Bone marrow (tissue), 2 donors: ENCODE measurements at places on chromosomes 5 and 9.

GRCh38 chr5:92599217-92599810 lies 981.7 kb downstream of the NR2F1-AS1 start:
- DNase-seq = no peak

DNA sequence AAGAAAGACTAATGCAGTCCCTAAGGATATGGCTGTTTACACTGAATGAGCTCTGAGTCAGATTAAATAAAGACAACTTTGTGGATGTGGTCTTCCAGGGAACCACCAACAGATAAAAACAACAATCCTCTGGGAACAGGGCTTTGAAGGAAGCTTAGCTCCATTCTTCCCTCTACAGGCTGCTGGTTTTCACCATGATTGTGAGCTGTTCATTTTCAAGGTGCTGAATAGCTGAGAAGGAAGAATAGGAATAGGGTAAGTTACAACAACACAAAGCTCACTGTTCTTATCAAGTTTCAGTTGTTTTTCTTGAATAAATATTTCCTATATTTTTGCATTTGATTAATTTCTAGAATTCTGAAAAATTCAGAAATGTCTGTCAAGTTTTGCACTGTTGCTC lies 25.9 kb upstream of the PTAR1 start:
- no peak for DNase-seq

DNA sequence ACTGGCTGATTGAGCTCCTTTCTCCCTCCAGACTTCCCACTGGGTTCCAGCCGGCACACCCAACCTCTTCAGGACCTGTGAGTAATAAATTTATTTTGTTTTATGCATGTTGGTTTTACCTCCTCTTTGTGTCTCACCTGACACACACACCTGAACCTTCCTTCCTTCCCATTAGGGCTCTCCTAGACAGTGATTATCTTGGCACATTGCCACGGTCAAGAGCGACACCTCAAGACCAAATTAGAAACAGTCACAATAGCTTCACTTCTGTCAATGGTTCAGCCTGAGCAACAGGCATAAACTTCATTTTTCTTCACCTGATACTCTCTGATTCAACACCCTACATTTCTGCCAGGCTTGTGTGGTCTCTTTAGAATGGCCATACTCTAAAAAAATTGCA lies 296.3 kb upstream of the SMARCA2 start:
- no peak for DNase-seq

DNA sequence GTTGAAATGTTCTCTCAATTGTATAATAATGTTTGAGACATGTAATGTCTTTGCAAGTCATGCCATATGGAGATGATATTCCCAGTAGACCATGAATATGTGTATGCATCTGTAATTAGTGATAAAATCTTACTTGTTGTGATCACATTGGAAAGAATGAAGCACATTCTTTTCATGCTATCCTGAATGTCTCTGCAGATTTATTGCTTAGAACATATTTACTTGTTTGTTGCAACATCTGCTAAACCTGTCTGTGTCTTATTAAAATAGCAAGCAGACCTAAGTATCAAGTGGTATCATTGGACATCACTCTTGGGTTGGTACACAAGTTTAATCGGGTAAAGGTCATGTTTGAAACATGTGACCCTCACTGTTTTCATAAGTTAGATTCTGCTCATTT lies 265.5 kb upstream of the CD180 start:
- no peak for DNase-seq

- DNase-seq = no peak
Measured at GRCh38 chr9:113600023-113600823, 136.7 kb downstream of the RGS3 start.

DNA sequence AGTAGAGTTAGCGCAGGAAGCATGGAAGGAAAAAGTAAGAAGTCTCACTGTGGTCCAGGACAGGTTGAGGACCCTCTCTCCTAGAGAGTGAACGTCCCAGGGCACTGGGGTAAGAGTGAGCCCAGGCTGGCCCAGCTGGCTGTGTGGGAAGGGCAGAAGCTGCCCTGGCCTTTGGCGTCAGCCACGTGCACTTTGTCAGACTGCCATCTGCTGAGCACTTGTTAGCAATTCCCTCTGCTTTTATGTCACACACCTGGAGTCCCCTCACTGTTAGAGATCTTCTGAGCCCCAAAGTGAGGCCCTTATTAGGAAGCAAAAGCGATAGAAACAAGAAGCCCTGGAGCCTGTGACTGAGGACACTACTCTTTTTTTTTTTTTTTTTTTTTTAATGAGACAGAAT lies 79.1 kb downstream of the UGCG start:
- DNase-seq = no peak

- DNase-seq = no peak
Measured at GRCh38 chr5:100755435-100755834, 147.6 kb downstream of the ST8SIA4 start.

DNA sequence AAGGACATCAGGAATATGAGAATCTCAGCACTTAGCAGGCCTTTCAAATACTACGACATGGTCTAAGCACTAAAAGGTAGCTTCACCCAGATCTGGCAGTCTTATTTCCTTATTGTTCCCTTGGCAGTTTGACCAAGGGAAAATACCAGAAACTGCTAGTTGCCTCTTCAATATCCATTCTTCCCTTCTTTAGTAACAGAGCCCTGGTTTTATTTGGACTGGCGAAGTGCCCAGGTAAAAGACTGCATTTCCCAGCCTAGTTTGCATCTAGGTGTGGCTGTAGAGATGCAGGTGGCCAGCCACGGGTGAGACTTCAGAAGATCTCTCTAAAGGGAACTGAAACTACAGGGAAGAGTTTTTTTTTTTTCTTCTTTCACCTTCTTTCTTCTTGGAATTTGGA lies 21.6 kb downstream of the DMRT2 start:
- DNase-seq = no peak

GRCh38 chr5:100900142-100900795 lies 2.8 kb downstream of the ST8SIA4 start:
- peak; percentile 88 for DNase-seq

DNA sequence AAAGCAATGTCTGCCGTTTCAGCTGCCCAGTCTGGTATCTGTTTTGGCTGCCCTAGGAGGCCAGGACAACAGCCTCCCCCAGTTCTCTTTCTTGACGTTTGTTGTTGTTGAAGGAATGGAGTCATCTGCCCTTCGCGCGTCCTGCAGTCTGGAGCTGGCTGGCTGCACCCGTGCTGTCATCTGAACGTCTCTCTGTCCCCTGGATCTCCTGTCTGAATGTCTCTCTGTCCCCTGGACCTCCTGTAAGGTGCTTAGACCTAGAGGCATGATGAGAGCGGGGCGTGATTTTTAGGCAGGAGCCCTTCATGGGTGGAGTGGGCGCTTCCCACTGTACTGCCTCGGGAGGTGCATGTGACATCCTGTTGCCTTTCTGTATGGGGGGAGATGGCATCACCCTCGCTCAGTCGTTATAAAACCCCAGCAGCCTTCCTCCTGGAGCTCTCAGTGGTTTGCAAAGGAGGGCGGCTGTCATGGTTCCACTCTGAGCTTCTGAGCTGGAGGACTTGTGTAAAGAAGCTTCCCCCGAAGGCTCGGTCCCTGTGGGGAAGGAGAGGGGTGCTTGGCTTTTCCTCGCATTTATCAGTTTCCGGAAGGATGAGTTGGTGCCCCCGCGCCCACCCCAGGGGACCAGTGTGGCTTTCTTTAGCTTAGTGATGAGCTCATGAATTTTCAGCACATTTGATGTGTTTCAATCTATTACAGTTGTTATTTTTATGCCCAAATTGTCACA lies 49.8 kb upstream of the OLFM1 start:
- no peak for DNase-seq

GRCh38 chr9:105757496-105758251 lies 63.3 kb downstream of the TMEM38B start:
- no peak for DNase-seq

GRCh38 chr5:154756868-154757813 lies 2.0 kb downstream of the LARP1 start:
- DNase-seq = peak; percentile 6

- DNase-seq = no peak
Measured at GRCh38 chr5:175706499-175706898, 48.6 kb downstream of the HRH2 start.

DNA sequence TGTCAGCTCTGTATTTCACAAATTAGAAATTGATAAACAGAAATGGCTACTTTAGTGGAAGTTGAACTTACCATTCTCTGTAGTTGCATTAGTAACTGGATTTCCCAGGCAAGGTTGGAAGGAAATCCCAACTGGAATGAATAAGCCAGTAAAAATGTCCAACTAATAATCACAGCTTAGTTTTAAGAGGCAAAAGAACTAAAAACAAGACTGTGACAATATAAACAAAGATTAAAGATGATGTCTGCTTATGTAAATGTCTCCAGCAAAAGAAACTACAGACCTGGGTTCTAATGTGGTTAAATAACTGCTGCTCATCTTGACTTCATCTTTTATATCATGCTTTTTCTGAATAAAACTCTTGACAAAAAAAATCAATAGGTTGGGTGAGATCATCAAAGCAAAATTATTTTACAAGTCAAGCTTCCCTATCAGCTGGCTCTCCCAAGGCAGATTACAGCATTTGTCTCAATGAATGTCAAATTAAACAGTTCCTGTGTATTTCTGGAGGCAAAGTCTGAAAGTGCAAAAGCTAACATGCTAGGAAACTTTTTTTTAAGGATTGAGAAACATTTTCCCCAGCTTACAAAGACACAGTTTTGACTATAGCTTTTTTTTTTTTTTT lies 62.3 kb upstream of the HMHB1 start:
- no peak for DNase-seq

- DNase-seq = no peak
Measured at GRCh38 chr9:311841-312240, 97.2 kb downstream of the DOCK8 start.

DNA sequence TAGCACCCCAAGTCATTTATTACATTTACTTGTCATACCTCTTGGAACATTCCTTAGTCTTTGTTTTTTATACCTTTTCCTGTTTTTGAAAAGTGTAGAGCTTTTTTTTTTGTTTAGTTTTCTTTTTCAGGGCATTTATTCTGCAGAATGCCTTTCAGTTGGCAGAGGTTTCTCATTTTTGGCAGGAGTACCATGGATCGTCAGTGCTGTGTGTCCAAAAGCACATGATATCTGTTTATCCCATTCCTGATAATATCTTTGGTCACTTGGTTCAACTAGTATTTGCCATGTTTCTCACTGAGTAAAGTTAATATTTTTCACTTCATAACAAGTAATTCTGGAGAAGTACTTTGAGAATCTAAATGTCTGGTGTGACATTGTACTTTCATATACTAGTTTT lies 10.7 kb downstream of the OGN start:
- DNase-seq = no peak

GRCh38 chr5:145965804-145966203 lies 29.4 kb downstream of the SH3RF2 start:
- no peak for DNase-seq

DNA sequence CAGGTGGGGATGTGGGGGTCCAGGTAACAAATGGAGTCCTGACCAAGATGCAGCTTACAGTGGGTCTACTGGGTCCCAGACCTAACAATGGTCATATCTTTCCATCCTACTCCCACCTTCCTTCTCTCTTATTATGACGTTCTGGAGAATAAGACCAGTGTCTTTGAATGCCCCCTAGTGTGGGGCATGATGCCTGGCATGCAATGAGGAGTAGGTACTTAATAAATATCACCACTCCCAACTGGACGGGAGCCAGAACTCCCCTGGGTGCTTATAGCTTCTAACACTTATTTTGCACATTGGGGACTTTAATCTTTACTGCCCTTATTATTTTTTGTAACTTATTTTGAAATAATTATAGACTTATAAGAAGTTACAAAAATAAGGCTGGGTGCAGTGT lies 98.2 kb downstream of the NDFIP1 start:
- DNase-seq = no peak
